ENCODE measurements at places on chromosomes 6 and 20.
A peak's percentile ranks its signal among the peaks of the same experiment; 100 is the strongest.

- no peak for DNase-seq
Observed at GRCh38 chr6:84556541-84557335, 207.7 kb downstream of the TBX18 start.

GRCh38 chr6:110799189-110799588 lies 16.1 kb downstream of the CDK19 start:
- DNase-seq, result no peak

- no peak for DNase-seq
Observed at GRCh38 chr20:21353236-21353635, 44.1 kb downstream of the NKX2-4 start.

DNA sequence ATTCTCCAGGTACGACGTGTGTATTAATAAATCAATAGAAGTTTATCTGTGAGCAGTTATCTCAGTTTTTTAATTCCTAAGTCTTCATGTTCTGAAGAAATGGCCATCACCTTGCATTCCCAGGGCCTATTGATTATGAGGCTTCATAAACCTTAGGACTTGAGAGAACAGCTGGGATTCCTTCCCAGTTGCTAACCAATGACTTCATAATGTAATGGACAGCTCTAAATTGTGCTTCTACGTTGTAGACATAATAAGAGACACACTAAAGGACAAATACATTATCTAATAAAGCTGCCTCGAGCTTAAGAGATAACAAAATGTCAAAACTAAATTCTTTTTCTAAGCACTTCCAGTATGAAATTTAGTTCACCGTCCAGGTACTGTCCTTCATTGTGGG lies 30.6 kb downstream of the TSHZ2 start:
- no peak for DNase-seq

DNA sequence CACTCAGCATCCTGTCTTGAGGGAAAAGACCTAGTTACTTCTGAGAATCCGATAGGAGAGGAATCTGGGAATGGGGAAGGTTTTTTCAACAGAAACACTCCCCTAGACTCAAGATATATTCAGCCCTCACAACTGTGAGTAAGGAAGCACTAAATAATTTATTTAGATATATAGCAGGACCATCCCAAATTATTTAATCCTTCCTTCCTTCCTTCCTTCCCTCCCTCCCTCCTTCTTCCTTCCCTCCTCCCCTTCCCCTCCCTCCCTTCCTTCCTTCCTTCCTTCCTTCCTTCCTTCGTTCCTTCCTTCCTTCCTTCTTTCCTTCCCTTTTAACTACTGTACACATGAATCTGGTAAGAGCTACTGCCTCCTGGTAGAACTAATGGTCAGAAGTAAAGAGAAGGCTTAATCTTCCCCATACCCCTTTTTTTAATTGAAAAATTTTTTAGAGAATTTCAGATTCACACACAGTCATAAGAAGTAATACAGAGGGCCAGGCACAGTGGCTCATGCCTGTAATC lies 10.1 kb downstream of the SLC24A3 start:
- no peak for DNase-seq

- DNase-seq, result no peak
Observed at GRCh38 chr6:137010128-137010718, 34.5 kb downstream of the IL20RA start.

DNA sequence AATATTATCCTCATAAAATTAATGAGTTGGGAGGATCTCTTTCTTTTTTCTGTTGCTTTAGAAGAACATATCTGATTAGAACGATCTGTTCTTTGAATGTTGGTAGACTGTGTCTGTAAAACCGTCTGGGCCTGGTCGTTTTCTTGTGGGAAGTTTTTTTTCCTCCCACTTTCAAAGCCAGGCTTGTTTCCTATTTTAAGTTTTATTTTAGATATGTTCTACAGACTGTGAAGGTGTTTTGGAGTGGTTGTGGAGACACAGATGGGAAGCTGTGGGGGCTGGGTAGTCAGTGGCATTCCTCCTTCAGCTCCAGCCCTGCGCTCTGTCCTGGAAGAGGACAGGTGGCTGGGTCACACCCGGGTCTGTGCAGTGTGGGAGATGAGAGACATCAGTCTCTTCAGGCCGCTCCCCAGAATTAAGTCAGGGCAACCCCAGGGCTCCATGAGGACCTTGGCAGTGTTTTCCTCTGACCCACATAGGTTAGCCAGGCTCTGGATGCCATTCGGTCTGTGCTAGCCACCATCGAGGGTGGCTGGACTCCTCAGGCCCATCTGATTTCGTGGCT lies 92.0 kb upstream of the SCP2D1 start:
- no peak for DNase-seq

DNA sequence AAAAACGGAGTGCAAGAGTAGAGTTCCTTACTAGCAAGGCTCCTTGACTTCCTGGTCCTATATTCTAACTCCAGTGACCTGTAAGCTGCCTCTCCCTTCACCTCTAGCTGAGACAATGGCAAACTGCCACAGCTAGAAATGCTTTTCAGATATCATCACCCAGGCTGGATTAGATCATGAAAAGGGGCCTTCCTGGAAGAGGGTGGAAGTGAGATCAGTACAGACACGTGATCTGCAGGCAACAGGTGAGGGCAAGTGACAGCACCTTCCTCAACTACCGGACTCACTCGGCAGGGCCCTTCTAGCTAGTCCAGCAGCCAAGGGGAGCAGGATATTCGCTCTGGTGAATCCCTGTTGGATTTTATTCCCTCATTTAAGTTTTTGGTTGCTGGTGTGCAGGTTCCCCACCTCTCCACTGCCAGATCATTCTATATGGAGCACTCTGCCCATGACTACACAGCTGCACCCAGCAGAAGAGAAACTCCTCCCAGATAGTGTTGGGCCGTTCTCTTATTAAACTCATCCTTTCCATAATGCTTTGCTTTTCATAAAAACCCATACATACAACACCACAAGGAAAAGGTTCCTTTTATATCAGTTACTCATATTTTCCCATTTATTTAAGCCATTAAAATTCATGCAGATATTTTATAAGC lies 26.4 kb upstream of the FAM83C start:
- DNase-seq, result peak; percentile 63

DNA sequence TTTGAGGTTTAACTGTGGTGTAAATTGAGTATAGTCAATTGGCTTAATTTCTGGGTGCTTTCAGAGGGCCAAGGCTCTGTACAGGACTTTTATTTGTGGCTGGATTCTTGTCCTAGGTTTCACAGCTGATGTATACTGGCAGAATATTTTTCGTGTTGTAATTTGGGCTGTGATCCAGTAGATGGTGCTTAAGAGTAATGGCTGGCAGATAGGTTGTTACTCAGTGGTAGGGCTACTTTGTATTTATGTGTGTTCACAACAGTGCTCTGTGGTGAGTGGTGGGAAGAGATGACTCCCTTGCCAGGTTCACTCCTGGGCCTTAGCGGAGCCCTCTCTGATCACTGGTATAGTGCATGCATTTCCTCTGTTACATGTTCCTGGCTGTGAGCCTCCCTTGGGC lies 34.5 kb upstream of the FERMT1 start:
- DNase-seq, result no peak
